NT2/D1 (cell line): ENCODE measurements at places on chromosomes 7 and 10.

DNA sequence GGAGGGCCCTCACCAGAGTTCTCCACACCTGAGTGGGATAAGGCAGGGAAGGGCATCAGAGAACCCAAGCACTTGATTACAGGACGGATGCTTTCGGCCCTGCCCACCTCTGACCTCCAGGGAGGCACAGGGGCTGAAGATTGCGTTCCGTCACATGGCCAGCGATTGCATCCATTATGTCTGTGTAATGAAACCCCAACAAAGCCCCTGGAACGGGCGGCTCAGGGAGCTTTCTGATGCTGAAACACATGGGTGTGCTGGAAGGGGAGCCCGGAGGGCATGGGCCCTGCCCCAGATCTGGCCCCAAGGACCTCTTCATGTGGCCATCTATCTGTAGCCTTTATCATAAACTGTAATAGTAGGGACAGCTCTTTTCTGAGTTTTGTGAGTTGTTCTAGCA is 117.2 kb downstream of the PTPN20 start:
- no peak for DNase-seq

DNA sequence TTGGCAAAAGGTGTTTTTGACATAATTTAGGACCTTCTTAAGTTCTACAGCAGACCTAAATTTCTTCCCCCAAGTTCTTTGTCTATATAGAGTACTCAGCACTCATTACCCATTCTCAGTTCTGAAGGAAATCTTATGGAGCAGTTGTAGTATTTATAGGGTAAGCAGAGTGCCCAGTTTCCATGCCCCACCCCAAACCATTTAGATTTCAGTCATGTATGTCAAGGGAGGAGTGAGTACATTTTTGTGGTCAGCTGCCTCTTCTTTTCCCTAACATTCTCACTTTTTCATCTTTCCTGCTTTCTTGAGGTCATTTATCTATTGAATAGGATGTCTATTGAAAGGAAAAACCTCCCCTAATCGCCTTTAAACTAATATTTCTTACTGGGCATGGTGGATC is 83.3 kb downstream of the KAT6B start:
- no peak for DNase-seq

DNA sequence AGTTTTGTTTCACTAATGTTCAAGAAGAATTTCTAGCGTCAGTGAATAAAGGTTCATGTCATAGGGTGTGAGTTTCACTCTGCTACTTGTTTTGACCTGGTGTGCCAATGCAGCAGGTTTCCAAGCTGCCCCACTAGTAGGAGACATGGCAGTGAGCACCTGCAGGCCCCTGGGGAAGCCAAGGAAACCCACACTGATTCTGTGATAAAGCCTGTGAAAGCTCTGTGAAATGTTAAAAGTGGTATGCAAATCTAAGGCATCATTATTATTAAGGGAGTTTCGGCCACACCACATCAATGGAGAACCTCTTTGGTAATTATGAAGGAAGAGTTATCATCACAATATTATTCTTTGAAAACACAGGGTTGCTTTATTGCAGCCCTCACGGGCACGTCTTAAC is 46.4 kb downstream of the ABCB5 start:
- DNase-seq: no peak

GRCh38 chr10:91185239-91185875 is 35.1 kb upstream of the PCGF5 start:
- DNase-seq: no peak

DNA sequence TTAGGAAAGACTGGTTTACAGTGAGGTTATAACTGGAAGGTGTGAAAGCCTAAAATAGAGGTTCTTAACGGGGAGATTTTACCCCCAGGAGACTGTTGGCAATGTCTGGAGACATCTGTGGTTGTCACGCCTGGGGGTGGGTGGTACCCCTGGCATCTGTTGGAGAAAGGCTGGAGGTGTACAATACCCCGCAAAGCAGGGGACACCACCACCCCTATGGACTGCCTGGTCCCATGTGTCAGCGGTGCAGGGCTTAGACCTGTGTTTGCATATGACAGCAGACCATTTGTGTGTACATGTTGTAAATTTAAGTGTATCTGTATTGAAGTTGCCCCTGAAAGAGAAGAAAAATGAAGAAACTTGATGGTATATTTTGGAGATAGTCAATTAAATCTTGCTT is 9.8 kb downstream of the LRRC27 start:
- DNase-seq: no peak

DNA sequence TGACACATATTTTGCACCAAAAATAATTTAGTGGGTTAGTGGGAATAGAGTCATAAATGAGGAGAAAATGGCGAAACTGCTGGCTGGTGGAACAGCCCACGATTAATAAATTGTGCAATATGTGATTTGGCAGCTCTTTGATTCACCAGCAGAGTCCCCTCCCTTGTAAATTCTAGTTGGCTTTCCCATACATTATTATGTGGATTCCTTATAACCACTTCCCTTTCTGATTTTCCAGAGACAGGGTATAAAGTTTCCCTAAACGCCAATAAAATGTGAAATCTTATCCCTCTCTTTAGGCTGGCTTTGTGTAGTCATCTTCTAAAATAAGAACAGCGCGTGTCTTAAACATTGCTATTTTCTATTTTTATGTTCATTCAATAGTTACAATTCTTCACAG is 149.4 kb upstream of the FERD3L start:
- DNase-seq: no peak

DNA sequence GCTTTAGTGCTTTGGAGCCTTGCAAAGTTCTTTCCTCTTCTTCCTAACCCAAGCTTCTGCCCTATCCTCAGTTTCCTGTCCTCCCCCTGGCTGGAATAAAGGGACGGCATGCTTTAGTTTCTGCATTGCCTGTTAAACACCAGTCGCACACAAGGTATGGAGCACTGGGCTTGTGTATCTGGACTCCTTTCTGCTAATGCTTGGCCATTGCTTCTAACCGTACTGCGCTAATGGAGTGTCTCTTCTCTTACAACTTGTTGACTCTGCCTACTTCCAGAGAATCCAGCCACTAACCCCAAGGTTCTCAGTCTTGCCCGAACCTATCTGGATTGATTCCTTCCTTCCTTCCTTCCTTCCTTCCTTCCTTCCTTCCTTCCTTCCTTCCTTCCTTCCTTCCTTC is 120.6 kb downstream of the REEP3 start:
- no peak for DNase-seq
